NCI-H1048 (cell line): ENCODE measurements at places on chromosomes 5 and 9.

DNA sequence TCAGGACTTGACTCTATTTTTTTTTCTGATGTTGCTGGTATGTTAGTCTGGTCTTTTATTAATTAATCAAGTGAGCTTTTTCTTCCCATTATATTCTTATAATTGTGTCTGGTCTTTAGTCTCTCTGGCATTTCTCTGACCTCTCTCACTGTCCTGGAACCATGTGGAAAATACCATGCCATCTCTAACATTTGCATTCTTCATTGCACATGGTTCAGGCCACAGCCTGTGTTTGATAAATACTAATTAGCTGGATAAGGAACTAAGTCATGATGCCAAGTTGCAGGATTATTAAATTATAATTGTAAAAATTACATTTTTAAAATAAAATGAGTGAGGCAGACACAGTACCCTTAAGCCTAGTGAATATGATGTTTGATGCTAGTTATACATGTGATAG lies 155.6 kb downstream of the EDIL3 start:
- DNase-seq: no peak

DNA sequence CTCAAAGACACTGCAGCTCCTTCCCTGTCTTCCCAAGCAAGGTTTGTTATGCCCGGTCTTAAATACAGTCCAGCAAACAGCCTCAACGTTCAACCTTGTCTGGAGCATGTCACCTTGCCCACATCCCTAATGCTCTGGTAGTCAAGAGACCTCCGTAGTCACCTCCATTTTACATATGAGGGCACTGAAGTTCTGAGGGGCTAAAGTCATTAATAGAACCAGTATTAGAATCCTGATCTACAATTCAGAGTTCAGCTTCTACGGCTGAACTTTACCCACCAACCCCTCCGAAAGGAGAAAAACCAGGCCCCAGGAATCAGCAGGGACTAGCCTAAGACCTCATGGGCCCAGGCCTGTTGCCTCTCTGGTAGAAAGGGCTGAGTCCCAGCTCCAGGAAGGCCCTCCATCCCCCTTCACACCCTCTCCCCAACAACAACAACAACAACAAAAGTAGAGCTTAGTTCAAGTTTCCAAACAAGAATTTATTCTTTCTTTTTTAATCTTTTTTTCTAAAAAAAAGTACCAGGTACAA lies 795 bp upstream of the STOML2 start:
- no peak for DNase-seq

- no peak for DNase-seq
Measured at GRCh38 chr9:71202931-71203330, 81.5 kb upstream of the TRPM3 start.

- no peak for DNase-seq
Measured at GRCh38 chr9:71767776-71768321, 464 bp downstream of the CEMIP2 start.

GRCh38 chr5:170525470-170526211 lies 21.8 kb downstream of the KCNIP1 start:
- DNase-seq: no peak

GRCh38 chr5:159031513-159031912 lies 68.2 kb downstream of the EBF1 start:
- no peak for DNase-seq

DNA sequence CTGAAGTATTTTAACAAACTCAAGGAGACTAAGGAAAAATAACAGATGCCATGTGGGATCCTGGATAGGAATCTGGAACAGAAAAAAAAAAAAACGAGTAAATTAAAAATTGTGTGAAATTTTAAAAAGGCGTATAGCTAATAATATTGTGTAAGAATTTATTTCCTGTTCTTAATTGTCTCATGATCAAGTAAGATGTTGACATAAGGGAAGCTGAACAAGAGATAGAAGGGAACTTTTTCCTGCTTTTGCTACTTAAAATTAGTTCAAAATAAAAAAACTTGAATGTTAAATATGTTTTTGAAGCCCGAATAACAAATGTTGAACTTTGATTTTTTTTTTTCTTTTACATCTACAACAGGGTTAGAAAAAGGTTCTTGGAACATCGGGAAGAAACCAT lies 10.5 kb downstream of the SNAPC3 start:
- no peak for DNase-seq

- DNase-seq: no peak
Measured at GRCh38 chr5:16707168-16707868, 90.5 kb upstream of the RETREG1 start.

DNA sequence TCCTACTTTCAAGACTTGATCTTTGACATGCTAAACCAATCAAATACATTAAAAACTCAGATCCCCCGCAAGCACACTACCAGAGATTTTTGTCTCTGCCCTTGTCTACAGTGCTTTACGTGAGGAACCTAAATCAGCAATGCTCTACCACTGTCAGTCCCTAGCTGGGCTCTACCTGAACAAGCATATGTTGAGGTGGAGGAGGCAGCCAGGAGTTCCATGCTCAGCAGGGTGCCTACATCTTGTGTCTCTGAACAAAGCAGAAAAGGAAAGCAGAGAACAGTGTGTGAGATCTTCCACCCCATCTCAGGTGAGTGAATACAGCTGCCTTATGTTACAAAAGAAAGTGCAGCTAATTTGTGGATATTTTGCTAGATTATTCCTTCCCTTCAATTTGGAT lies 255.0 kb downstream of the NDUFS4 start:
- DNase-seq: no peak

- peak; percentile 16 for DNase-seq
Measured at GRCh38 chr5:31232273-31232888, 38.9 kb downstream of the CDH6 start.

DNA sequence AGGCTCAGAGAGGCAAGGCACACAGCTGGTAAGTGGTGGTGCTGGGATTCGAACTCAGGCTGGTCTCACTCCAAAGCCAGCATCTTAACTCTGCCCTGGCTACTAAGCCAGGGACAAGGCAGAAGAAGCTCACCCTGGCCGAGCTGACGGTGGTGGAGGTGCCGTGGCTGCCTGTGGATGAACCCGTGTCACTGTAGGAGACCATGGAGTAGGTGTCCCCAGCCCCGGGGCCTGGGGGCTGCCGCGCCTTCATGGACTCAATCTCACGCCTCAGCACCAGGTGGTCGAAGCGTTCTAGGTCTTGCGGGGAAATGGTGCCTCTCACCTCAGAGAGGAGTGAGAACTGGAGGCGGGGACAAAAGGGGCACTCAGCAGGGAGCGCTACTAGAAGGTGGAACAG lies 35.4 kb upstream of the AKNA start:
- no peak for DNase-seq

- DNase-seq: no peak
Measured at GRCh38 chr9:121455527-121456239, 44.0 kb downstream of the GGTA1 start.

DNA sequence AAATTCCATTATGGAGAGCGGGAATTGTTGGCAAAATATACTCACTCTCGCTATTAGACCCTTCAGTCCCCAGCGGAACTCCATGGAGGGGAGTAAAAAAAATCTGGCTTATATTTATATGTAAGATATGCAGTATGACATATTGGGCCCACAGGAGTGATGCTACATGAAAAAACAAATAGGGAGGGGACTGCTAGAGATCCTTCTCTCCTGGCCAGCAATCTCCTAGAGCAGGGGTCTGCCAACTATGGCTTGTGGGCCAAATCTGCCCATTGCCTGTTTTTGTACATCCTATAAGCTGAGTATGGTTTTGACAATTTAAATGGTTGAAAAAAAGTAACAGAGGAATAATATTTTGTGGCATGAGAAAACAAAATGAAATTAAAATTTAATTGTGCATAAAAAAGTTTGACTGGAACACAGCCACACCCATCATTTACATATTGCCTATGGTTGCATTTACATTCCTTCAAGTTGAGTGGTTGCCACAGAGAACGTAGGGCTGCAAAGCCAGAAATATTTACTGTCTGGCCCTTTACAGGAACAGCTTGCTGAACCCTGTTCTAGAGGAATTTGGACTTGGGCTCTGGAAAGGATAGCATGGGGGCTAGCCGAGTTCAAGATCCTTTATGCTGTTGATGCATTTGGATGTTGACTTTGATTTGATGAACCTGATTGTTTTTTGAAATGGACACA lies 197.3 kb upstream of the CLINT1 start:
- DNase-seq: no peak

GRCh38 chr5:113433862-113434612 lies 752 bp downstream of the TSSK1B start:
- no peak for DNase-seq

- no peak for DNase-seq
Measured at GRCh38 chr5:30768056-30768690, 425.3 kb upstream of the CDH6 start.

DNA sequence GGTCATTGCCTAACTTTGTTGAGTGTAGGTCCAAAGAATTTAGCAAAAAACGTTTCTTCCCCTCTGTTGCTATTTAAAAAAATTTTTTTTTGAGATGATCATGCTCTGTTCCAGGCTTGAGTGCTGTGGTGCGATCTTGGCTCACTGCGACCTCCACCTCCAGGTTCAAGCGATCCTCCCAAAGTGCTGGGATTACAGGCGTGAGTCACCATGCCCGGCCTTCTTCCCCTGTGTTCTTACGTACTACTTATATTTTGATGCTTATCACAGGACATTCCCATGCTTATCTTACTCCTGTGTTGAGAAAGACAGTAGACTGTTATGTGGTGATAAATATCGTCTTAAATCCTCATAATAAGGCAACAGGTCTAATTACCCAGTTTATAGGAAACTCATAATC lies 2.5 kb downstream of the ACER2 start:
- DNase-seq: no peak

GRCh38 chr5:174698156-174698555 lies 26.2 kb upstream of the MSX2 start:
- no peak for DNase-seq

DNA sequence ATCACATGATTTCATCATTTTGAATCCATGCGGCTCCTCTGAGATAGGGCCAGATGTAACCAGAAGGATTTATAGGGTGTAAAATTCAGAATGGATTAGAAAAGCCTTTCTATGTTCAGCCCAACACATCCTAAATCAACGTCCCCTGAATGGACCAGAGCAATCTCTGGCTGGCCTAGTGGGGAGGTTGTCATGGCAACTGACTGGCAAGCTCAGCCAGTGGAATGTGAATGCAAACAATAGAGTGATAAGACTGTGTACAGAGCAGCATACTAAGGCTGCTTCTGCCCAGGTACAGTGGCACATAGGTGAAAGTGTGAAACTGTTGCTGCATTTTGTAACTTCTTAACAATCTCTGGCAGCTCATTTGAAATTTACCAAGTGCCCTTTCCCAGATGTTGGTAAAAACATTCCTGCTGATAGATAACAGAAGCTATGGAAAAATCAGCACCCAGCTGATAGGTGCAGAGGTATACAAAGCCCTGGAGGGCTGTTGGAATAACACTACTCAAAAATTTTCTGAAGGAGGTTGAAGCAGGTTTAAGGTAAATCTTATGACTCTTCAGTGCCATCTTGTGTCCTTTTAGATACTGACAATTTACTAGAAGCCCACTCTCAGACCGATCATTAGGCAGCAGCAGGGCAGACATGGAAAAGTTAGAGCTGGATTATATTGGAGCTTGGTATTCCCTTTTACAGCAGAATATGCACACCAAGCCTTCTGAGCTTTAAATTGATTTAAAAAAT lies 267.2 kb downstream of the RAB3C start:
- DNase-seq: no peak

DNA sequence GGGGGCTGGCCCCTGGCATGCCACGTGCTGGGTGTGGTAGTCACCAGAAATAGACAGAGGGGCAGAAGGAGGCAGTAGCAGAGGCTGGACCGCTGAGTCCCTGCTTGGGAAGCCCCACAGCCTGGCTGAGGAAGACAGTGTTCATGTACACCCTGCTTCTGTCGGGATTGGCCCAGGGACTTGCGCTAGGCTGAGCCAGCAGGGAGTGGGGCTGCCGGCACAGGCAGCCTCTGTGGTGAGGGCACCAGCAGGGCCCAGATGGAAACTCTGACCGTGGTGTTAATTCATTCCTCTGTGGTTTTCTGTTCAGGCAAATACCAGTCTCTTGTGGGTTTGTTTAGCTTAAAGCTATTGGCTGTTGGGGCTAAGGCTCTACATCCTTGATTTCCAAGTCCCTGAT lies 108.6 kb upstream of the RAD23B start:
- DNase-seq: no peak

- no peak for DNase-seq
Measured at GRCh38 chr5:142611154-142611553, 74.7 kb downstream of the FGF1 start.

DNA sequence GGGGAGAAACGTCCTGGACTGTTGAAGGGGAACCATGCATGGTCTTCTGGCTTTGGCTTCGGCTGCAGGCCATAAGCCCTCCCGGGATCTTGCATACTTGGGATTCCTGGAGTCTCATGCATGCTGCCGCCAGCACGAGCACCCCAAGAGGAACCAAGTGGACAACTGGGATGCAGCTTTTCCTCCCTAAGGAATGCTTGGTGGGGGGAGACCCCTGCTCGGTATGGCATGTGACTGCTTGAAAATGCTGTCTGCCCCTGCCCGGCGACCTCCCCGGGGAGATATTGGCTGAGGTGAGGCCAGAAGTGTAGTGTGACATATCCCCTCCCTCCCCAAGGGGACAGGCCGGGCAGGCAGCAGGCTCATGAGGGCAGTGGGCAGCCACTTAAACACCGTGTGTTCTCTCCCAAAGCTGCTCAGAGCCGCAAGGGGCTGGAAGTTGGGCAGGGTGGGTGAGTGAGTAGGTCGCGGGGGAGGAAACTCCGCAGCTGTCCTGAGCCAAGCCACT lies 15.7 kb downstream of the TMEM171 start:
- DNase-seq: no peak

GRCh38 chr9:133647148-133647547 lies 11.0 kb downstream of the DBH start:
- no peak for DNase-seq

DNA sequence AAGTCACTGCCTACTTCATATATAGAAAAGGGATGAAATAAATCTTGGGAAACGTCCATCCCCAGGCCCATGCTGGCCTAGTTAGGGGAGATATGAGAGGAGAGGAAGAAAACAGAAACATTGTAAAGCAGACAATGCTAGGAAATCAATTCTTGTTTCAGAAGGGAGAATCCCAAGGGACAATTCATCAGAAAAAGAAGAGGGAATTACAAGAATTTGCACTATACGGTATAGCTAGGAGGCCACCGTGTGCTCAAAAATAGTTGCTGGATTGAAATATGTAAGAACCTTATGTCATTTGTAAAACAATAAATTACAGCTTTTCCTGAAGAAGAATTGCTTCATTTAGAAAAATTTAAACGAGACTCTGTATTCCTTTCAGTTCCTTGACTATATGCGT lies 8.3 kb upstream of the SHC3 start:
- no peak for DNase-seq

DNA sequence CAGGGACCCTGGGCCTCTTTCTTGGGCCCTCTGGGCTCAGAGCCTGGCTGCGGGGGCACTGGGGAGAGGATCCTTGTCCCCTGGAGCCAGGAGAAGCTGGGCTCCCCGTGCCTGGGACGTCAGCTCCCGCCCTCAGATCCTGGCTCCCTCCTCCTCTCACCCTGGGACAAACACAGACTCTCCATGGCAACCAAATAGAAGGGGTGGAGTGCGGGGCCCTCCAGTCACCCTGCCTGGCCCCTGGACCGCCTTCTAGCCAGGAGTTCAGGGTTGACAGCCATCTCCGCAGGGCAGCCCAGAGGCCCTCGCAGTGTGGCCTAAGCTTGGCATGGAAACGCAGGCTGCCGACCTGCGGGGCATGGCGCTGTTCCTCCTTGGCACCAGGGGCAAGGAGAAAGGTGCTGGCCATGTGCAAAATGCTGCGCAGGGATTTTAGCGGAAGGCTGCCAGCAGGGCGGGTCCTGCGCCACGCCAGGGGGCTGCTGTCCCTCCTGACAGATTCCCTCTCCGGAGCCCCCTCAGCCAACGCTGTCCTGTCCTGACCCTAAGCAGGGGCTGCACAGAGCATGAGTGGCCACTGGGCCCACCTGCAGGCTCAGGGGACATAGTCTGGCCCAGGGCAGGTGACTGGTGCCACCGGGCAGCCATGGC lies 1.0 kb downstream of the ZDHHC11 start:
- no peak for DNase-seq
